ENCODE measurements at places on chromosomes 11 and 22.

DNA sequence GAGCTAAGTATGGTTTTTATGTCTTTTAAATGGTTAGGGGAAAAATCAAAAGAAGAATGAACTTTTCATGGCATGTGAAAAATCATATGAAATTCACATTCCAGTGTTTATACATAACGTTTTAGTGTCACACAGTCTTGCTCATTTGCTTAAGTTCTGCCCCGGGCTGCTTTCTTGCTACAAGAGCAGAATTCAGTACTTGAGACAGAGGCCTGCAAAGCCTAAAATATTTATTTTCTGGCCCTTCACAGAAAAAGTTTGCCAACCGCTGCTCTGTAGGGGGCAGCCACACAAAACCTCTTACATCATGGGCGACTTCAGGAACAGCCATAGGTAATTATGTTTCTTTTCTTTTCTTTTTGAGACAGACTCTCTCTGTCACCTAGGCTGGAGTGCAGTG, 1.0 kb upstream of the ATG2A start:
- no peak for DNase-seq

DNA sequence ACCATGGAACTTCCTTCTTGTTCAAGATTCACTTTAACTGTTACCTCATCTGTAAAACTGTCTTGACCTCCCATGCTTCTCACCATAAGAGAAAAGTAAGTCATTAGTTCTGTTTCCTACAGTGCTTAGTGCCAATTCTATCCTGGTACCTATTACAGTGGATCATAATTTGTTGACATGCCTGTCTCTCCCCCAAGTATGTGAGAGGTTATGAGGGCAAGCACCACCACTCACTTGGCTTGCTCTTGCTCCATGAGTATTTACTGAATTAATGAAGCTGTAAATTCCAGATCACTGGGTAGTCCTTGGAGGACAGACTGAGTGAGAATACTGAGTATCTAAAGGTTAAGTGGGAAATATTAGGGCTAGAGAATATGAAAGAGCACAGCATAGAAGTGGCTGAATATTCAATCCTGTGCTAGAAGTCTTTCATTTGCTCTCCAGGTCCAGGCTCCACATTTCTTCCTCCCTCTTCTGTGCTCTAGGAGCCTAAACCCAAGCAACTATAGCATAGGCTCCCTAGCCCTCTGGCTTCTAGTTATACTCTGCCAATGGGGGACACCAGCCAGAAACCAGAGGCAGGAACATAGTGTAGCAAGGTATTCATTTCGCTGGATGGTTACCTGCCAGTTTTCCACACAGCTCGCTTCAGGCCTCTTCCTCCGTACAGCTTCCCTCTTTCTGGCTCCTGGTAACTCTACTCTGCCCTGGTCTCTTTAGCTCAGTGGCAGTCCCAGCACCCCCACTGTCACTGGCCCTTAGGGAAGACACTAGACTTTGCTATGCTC, 118.2 kb upstream of the SLC5A12 start:
- no peak for DNase-seq

- no peak for DNase-seq
These were observed 179.1 kb upstream of the MTNR1B start for GRCh38 chr11:92790366-92790765.

GRCh38 chr11:83299681-83300080, 13.5 kb upstream of the CCDC90B start:
- DNase-seq = no peak

GRCh38 chr11:71384561-71384960, 63.6 kb downstream of the DHCR7 start:
- DNase-seq = no peak

DNA sequence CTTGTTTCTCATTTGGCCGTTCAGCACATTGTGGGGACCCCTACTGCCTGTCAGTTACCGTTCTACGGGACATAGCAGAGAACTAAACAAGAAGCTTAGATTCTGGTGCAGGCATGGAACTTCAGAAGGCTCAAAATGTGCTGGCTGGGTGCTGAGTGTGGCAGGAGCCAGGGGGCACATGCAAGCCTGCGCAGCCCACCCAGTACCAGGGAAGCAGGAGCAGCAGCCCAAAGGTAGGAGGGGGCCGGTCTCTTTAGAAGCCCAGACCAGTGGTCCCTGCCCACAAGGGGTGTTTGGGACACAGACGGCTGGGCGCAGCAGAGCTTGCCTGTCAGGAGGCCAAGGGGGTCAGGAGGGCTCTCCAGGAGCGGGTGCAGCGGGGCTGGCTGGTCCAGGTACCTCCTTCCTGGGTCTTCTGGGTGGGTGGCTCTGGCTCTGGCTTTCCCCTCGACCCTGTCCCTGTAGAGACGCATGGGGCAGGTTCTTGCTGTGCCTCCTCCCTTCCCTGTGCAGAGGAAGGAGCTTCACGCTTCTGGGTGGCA, 2.2 kb downstream of the PTDSS2 start:
- DNase-seq = no peak
